ENCODE measurements at places on chromosomes 12 and 14.

- DNase-seq = peak; percentile 87
These were observed 21.1 kb downstream of the PRKCH start for GRCh38 chr14:61342486-61342885.

- no peak for DNase-seq
These were observed 22.3 kb downstream of the AKAP3 start for GRCh38 chr12:4626543-4626942.

- DNase-seq = no peak
These were observed 20.9 kb downstream of the PUS7L start for GRCh38 chr12:43737646-43738045.

DNA sequence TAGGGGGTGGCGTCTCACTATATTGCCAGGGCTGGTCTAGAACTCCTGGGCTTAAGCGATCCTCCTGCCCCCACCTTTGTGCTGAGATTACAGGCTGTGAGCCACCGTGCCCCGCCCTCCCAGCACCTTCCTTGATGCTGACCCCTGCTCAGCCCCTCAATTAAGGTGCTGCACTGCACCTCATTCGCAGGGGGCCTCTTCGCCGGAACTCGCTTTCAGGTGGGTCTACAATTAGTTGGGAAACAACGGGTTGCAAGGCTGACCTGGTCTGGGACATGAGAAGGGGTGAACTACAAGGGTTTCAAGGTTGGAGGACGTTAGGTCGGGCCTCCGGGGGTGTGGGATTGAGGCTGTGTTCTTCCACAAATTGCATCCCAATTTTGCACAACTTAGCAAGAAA lies 1.2 kb upstream of the NOP2 start:
- DNase-seq = no peak

Measured in stimulated activated CD8-positive, alpha-beta memory T cell treated with anti-CD3 and anti-CD28 coated beads, Interleukin-15, amount 100 ng/mL, for 4 hours (primary cell).